Activated CD4-positive, alpha-beta T cell treated with anti-CD3 and anti-CD28 coated beads, Interleukin-2, amount 10 ng/mL, durations not matched to agents 24 days and 14 days (primary cell): ENCODE measurements at places on chromosomes 7 and 10. TPM values are rescaled to one million over a fixed set of nuclear protein-coding genes. Genes with fewer than 3 reads are reported as not detected.

The ZNF282 gene
- 44.7 and 49.9 TPM in 2 replicates for total RNA-seq

GRCh38 chr10:126519992-126520391, 131.7 kb upstream of the ADAM12 start:
- no peak overlapping the region for H3K4me3 ChIP-seq
- H3K27me3 ChIP-seq, result no peaks in the 10 kb centered on the region
- H3K4me1 ChIP-seq, result no peaks in the 10 kb centered on the region
- no peak overlapping the region for H3K27ac ChIP-seq
- no peaks in the 10 kb centered on the region for H3K36me3 ChIP-seq

DNA sequence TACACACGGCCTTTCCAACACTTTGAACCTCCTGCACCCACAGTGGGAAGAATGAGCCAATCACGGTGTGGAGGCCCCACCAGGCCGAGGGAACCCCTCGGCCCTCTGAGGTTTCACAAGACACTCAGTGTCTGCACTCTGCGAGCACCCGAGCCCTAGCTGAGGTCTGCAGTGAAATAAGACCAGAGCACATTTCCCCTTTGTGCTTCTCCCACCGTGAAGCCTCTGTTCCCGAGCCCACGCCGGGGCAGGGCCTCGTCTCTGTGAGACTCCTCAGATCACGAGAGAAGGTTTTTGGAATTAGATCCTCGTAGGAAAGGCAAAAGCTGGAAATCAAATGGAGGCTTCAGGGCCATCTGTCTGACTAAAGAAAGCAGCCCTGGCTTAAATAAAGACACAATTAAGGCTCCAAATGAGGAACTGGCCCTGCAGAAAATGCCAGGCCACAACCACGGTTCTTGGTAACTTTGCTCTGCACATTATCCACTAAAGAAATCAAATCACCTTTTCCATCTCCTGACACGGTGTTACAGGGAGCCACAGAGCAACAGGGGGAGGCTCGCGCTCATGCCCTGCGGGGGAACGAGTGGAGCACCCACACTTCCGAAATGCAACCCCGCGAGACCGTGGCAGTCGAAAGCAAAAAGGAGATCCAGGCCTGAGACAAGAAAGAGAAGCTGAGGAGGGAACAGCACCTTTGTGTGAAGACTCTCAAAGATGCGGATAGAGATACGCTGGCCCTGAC, 43.7 kb downstream of the FAM53B start:
- H3K36me3 ChIP-seq, result peaks cover 52% of the 10 kb centered on the region
- H3K4me1 ChIP-seq, result peaks cover 91% of the 10 kb centered on the region
- no peak for DNase-seq
- no peak overlapping the region for H3K4me3 ChIP-seq
- H3K27me3 ChIP-seq, result no peaks in the 10 kb centered on the region

- DNase-seq, result no peak
- no peaks in the 10 kb centered on the region for H3K36me3 ChIP-seq
- no peaks in the 10 kb centered on the region for H3K27me3 ChIP-seq
Observed at GRCh38 chr7:46209611-46210388, 288.7 kb upstream of the IGFBP3 start.

The FEZF1 gene
- not detected in 2 replicates for total RNA-seq

- H3K36me3 ChIP-seq, result no peaks in the 10 kb centered on the region
- H3K4me3 ChIP-seq, result no peak overlapping the region
- no peak for DNase-seq
- H3K4me1 ChIP-seq, result no peaks in the 10 kb centered on the region
Observed at GRCh38 chr7:118711688-118712087, 487.2 kb downstream of the ANKRD7 start.

- DNase-seq, result no peak
- H3K4me1 ChIP-seq, result no peaks in the 10 kb centered on the region
- peaks cover 19% of the 10 kb centered on the region for H3K27me3 ChIP-seq
- no peak overlapping the region for H3K4me3 ChIP-seq
Observed at GRCh38 chr10:15725603-15726002, 5.9 kb upstream of the ITGA8 start.

The SCART1 gene
- 0.76 and 0.77 TPM in 2 replicates for total RNA-seq

The NT5C3A gene
- 34.6 and 35.8 TPM in 2 replicates for total RNA-seq

The PHKG1 gene
- total RNA-seq, result 2.8 and 5.0 TPM in 2 replicates

DNA sequence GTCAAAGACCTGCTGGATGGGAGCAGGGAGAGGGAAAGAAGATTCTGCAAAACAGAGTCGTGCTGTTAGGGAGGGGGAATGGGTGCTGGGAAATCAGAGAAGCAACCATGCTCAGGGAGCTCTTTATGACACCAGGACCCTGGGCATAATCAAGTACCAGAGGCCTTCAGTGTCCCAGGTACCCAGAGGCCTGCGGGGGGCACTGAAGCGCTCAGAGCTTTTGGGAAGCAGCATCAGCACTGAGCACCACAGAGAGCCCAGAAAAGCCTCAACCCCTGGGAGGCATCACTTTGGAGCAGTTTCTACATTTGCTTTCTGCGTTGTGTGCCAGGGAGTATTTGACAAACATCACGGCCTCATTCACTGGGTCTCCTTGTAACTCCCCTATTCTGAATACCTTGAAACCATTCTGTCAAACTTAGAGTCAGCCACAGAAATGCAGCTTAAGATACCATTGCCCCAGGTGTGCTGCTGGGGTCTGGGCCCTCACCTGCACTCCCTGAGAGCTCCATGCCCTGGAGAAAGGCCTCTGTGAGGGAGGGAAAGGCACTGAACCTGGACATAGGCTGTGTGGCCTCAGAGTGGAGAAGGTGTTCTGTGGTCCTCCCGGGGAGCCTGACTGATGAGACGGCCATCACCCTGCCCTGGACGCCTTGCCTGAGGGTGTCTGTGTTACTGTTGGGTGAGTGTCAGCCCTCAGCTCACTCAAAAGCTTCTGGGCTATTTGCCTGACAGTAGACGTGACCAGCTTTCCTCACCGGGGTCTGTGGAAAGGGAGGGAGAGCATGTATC, 37.1 kb downstream of the CXCL12 start:
- H3K36me3 ChIP-seq, result no peaks in the 10 kb centered on the region
- H3K4me1 ChIP-seq, result no peaks in the 10 kb centered on the region
- H3K27ac ChIP-seq, result no peak overlapping the region
- H3K27me3 ChIP-seq, result peaks cover 2% of the 10 kb centered on the region
- no peak for DNase-seq

DNA sequence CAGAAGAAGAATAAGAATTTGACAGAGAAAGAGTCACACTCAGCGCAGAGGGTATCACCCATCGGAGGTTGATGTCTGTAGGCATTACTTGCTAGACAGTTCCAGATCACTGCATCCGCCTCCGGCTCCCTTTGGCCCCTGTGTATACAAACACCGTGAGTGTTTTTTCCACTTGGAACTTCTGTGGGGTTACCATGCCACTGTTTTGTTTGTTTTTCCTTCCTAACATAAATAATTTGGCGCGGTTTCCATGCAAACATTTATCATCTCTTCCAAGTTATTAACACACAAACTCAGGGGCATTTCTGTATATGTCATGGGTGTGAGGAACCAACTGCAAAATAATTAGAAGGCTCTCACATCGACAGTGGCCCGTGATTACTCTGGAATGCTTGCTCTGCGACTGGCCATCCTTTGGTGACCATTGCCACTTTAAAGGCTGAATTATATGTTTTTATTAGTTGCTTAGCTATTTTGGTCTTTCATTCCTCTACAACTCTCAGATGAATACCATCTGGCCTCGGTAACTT, 612.2 kb upstream of the MKI67 start:
- H3K4me3 ChIP-seq, result no peak overlapping the region
- H3K27ac ChIP-seq, result no peak overlapping the region
- H3K27me3 ChIP-seq, result peaks cover 1% of the 10 kb centered on the region
- no peaks in the 10 kb centered on the region for H3K36me3 ChIP-seq
- H3K4me1 ChIP-seq, result no peaks in the 10 kb centered on the region
- no peak for DNase-seq

The TBX20 gene
- total RNA-seq, result 0.09 and 0.24 TPM in 2 replicates

- H3K27ac ChIP-seq, result peak overlapping the region; percentile 77
- no peak overlapping the region for H3K4me3 ChIP-seq
Observed at GRCh38 chr7:30465046-30465810, 13.4 kb downstream of the NOD1 start.

The MINDY4 gene
- total RNA-seq, result 1.2 and 1.3 TPM in 2 replicates

DNA sequence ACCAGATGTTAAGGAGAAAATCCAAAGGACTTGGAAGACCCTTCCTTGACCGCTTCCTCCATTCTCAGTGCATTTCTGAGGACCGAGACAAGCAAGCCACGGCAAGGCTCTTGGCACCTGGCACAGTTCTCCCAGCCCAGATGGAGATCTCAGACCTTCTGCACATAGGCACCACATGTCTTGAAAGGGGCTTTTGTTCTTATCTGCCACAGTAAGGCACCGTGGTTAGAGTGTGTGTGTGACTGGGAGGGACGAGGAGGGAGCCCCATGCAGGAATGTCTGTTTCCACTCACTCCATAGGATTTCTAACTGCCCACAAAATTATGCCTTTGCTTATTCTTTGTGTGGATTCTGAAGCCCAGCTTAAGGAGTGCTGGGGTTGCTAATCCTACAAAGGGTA, 10.3 kb upstream of the WDR86 start:
- H3K36me3 ChIP-seq, result no peaks in the 10 kb centered on the region
- H3K4me1 ChIP-seq, result no peaks in the 10 kb centered on the region
- H3K4me3 ChIP-seq, result no peak overlapping the region
- H3K27me3 ChIP-seq, result peaks cover 41% of the 10 kb centered on the region
- no peak for DNase-seq

The SLC29A4 gene
- 1.1 and 1.8 TPM in 2 replicates for total RNA-seq

- H3K36me3 ChIP-seq, result no peaks in the 10 kb centered on the region
- no peak overlapping the region for H3K27ac ChIP-seq
- DNase-seq, result no peak
- H3K27me3 ChIP-seq, result no peaks in the 10 kb centered on the region
- no peak overlapping the region for H3K4me3 ChIP-seq
- H3K4me1 ChIP-seq, result no peaks in the 10 kb centered on the region
Observed at GRCh38 chr10:126270111-126270510, 118.2 kb downstream of the ADAM12 start.

The CYP26C1 gene
- total RNA-seq, result 0.07 and 0.12 TPM in 2 replicates
